Activated CD4-positive, CD25-positive, alpha-beta regulatory T cell treated with anti-CD3 and anti-CD28 coated beads, Interleukin-2, amount 50 U/mL, for 72 hours (primary cell): ENCODE measurements at places on chromosomes 2 and 18.

GRCh38 chr2:217975626-217976025 lies 27.2 kb downstream of the TNS1 start:
- no peak for DNase-seq

- no peak for DNase-seq
Measured at GRCh38 chr18:21057112-21057511, 54.5 kb downstream of the ROCK1 start.

DNA sequence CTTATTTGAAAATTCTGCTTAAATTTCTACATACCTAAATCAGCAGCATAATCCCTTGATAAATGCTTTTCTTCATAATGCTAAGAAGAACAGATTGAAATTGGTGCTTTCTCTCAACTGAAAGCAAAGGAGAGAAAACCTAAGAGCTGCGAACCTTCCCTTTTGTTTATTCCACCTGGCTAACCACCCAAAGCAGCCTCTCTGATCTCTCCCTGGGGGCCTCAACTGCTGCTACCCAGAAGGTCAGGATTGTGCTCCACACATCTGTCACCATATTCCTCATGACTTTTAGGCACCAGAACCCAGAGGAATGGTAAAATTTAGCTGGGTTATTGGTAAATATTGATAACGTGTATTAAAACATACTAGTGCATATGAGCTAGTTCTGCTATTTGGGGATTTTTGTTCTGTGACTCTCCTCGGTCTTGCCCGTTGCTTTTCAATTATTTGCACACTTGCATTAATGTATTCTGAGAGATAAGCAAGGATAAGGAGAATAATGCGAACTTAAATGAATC lies 334.1 kb downstream of the RIT2 start:
- no peak for DNase-seq

- no peak for DNase-seq
Measured at GRCh38 chr2:127059559-127059958, 47.4 kb downstream of the BIN1 start.

GRCh38 chr2:119324685-119325270 lies 41.9 kb downstream of the C2orf76 start:
- DNase-seq, result no peak

GRCh38 chr2:240782886-240783818 lies 36.9 kb downstream of the KIF1A start:
- no peak for DNase-seq

DNA sequence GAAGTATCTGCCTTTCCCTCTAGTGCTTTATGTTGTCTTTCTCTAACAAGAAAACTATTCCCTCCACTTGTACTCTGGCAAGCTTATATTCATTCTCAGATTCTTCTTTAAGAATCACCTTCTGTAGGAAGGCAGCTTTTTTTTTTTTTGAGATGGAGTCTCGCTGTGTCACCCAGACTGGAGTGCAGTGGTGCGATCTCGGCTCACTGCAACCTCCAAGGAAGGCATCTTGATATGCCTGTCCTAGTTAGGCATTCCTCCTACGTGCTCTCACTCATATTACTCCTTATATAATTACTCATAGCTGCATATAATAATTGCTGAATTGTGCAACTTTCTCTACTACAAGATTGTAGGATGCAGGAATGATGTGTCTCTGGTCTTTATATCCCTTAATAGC lies 15.8 kb downstream of the NDUFS1 start:
- DNase-seq, result no peak

GRCh38 chr2:16674154-16674553 lies 8.5 kb upstream of the CYRIA start:
- no peak for DNase-seq

GRCh38 chr2:232299927-232300674 lies 78.5 kb upstream of the ALPP start:
- no peak for DNase-seq

DNA sequence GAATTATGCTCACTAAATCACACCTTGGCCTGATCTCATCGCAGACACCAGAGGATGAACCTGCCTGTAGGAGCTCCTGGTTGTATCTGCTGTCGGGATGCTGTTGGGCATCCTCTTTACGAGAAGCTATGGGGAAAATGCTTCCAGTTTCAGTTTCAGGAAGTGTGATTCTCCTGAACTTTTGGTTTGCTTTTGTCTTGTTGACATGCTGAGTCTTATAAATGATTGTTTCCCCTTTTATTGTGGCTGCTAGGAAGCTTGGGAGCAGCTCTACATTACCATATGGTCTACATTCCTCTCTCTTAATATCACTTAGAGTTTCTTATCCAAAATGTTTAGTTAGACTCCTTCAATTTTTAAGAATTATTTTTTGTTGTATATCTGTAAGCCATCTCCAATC lies 227.5 kb downstream of the MTX2 start:
- no peak for DNase-seq

GRCh38 chr2:152222975-152223637 lies 47.5 kb upstream of the STAM2 start:
- no peak for DNase-seq
